GM18507 (cell line): ENCODE measurements at places on chromosomes 7 and 10.

DNA sequence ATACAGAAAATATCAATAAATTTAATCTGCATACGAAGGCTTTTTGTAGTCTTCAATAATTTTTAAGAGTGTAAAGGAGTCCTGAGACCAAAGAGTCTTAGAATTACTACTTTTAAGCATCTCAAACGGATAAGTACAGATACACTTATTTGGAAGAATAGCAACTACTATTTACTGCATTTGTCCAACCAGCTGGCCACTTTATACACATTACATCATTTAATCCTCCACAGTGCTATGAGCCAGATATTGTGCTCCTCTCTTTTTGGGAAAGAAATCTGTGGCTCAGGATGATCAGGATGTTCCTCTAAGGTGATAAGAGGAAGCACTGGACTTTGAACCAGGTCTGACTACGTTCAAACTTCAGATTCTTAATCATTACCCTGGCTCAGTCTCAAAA, 588.6 kb upstream of the LRRTM3 start:
- no peak for DNase-seq

DNA sequence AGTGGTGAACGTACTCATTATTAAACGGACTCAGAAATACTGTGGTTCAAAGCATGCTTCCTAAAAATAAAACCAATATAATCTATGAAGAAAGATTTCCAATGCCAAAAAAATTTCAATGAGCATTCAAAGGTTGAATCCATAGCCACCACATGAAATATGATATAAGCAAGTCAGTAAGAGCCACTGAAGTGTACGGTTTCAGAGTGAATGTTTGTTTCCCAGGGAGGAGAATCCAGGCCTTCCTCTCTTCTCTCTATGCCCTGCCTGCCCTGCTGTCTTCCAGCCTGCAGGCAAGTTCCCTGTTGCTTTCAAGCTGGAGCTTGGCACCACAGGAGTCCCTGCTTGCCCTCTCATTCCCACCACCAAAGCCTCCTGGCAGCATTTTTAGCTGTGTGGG, 1171.6 kb upstream of the C7orf33 start:
- no peak for DNase-seq

DNA sequence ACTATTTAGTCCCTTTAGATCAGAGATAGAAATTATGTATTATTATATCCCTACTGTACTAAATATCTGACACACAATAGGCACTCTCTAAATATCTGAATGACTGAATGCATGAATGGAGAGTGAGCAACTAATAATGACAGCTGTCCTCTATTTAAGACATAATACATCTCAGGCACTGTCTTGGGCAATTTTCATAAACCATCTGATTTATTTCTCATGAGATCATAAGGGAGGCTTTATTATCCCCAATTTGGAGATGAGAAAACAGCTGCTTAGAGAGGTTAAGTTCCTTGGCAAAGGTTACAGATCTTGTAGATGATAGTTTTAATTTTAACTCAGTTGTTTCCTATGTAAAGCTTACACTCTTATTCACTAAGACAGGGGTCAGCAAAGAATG, 570.6 kb downstream of the GRM8 start:
- no peak for DNase-seq

DNA sequence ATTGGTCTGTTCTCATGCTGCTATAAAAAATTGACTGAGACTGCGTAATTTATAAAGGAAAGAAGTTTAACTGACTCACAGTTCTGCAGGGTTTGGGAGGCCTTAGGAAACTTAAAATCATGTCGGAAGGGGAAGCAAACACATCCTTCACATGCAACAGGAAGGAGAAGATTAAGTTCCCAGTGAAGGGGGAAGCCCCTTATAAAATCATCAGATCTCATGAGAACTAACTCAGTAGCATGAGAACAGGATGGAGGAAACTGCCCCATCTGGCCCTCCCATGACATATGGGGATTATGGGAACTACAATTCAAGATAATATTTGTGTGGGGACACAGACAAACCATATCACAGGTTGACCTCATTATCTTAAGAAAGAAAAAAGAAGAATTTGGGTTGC, 134.5 kb downstream of the PPP1R3A start:
- DNase-seq: no peak

GRCh38 chr10:45052700-45053099, 52.0 kb downstream of the ZNF22 start:
- no peak for DNase-seq

DNA sequence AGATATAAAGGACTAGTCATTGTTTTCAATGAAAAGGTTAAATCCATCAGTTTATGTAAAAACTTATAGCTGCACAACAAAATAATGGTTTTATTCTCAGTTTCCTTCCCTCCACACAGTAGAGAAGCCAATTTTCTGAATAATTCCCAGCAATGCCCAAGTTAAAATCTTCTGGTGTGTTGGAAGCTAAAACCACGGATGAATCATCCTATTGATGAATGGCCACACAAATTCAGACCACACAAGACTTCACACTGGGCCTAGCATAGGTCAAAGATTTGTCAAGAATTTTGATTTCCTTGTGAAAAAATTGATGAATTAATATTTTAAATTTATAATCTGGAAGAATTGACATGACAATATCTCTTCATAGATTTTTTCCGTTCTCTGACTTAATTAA, 617.6 kb downstream of the INHBA start:
- no peak for DNase-seq

- DNase-seq: no peak
These were observed 115.5 kb upstream of the CREB5 start for GRCh38 chr7:28296571-28297483.

GRCh38 chr10:43160921-43161255, 22.6 kb downstream of the CSGALNACT2 start:
- no peak for DNase-seq

GRCh38 chr10:119347181-119347974, 140.0 kb downstream of the GRK5 start:
- no peak for DNase-seq
